Immature natural killer cell (primary cell): ENCODE measurements at places on chromosomes 3 and 15.

GRCh38 chr3:97687734-97688133 is 76.8 kb upstream of the ARL6 start:
- DNase-seq: no peak

DNA sequence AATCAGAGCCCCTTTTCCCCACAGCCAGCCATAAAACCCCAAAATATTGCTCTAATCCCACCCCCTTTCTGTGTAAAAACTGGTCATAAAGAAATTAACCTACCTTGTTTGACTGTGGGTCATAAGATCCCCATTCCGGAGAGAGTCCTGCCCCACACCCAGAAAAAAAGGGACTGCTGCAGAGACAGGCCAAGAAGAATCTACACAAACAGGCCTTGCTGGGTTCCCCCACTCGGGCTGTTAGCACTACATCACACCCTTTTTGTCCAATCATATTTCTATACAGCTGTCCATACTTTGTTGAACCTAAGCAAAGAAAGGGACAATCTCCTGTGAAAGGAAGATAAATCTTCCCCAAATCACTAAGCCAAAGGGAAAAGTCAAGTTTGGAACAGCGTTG is 84.4 kb upstream of the MFGE8 start:
- no peak for DNase-seq

DNA sequence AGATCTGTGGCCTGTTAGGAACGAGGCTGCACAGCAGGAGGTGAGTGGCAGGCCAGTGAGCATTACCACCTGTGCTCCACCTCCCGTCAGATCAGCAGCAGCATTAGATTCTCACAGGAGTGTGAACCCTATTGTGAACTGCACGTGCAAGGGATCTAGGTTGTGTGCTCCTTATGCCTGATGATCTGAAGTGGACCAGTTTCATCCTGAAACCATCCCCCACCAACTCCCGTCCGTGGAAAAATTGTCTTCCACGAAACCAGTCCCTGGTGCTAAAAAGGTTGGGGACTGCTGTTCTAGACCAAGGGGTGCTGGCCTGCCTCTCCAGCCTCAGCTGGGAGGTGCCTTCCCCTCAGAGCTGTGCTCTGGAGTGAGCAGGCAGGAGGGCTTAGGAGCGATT is 61.4 kb downstream of the RPLP1 start:
- DNase-seq: no peak

DNA sequence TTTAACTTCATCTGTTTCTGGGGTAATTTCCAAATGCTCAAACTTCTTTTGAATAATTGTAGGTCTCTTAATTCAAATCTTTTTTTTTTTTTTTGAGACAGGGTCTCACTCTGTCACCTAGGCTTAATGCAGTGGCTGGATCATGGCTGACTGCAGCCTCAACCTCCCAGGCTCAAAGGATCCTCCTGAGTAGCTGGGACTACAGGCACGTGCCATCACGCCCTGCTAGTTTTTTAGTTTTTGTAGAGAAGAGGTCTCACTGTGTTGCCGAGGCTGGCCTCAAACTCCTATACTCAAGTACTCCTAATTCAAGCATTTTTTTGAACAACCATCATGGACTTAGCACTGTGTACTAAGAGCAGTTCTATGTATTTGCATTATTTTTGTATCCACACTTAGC is 3.8 kb upstream of the SIAH2 start:
- no peak for DNase-seq

GRCh38 chr3:172259726-172260248 is 188.5 kb downstream of the GHSR start:
- no peak for DNase-seq

- DNase-seq: no peak
These were observed 55.0 kb upstream of the ZNF280D start for GRCh38 chr15:56788359-56788758.

DNA sequence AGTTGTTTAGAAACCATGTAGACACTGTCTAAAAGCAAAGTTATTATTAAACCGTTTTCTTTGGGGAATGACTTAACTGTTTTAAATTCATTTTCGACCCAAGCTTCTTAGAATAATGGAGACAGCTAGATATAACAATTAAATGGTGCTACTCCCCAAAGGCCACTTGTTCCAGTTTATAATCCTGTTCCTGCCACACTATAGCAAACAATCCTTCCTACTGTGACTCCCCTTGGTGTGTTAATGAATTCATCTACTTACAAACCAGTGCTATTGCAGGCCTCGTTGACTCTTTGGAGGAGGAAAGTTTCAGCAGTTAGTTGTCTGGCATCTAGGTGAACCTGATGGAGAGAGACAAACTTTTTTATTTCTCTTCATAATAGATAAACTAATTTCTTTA is 25.2 kb upstream of the CLSTN2 start:
- DNase-seq: no peak

- peak; percentile 53 for DNase-seq
These were observed 74.2 kb downstream of the LDHAL6B start for GRCh38 chr15:59280855-59281254.

GRCh38 chr3:131393051-131393450 is 11.5 kb downstream of the NUDT16 start:
- no peak for DNase-seq

DNA sequence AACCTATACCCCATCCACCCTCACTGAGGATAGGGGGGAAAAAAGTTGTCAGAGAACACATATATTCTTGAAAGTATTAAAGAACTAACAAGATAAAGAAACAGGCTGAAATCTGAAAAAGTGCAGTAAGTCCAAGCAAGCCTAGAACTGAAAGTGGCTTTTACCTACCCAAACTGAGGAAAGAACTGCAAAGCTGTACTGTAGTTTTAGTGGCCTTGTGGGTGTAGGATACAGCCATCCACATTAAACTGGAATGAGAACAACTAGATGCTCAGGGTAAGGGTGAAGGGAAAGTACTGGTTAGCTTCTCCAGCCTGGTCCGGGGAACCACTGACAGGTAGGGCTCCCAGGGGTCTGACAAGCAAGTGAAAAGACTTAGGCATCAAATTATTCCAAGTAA is 10.1 kb downstream of the UBP1 start:
- no peak for DNase-seq

GRCh38 chr3:69890691-69891090 is 108.8 kb upstream of the SAMMSON start:
- DNase-seq: no peak

- DNase-seq: no peak
These were observed 63.1 kb upstream of the UBE3A start for GRCh38 chr15:25501828-25502446.

- DNase-seq: no peak
These were observed 634.1 kb upstream of the TBL1XR1 start for GRCh38 chr3:177831361-177831760.

- DNase-seq: no peak
These were observed 666.9 kb downstream of the MECOM start for GRCh38 chr3:168996622-168997021.

- DNase-seq: no peak
These were observed 108.6 kb upstream of the MRPS22 start for GRCh38 chr3:139235192-139235591.

DNA sequence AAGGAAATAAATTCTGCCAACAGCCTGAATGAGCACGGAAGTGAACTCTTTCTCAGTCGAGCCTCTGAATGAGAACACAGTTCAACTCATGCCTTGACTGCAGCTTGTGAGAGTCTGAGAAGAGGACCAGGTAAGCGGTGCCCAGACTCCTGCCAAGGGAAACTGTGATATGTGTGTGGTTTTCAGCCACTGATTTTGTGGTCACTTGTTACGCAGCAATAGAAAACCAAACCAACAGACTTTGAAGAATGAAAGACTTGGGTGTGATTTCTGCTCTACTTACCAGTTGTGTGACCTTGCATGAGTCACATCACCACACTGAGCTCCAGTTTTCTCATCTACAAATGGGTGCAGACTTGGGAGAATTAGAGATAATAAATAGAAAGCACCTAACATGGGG is 30.6 kb upstream of the FAM107A start:
- DNase-seq: no peak

DNA sequence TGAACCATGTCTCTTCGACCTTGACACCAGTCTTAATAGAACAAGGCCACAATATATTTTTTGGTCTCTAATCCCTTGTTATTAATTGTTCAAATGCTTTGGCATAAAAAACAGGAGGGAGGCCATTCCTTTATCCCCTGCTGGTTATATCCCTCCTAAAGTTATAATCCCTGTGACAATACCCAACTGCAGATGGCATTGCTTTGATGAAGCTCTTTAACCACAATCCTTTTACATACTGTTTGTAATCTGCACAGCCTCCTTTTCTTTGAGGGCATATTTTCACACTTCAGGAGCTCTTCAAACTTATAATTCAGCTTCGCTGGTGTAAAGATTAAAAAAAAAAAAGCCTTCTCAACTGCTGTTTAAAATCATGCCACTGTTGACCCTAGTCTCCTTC is 919.0 kb downstream of the EPHA3 start:
- DNase-seq: no peak

- DNase-seq: no peak
These were observed 177.7 kb downstream of the ZNF385D start for GRCh38 chr3:21573291-21573690.

GRCh38 chr15:40859206-40859851 is 14.7 kb downstream of the RHOV start:
- peak; percentile 67 for DNase-seq

GRCh38 chr3:47722859-47723258 is 58.8 kb downstream of the SMARCC1 start:
- no peak for DNase-seq

GRCh38 chr3:52558436-52558835 is 22.0 kb downstream of the UQCC5 start:
- DNase-seq: no peak

GRCh38 chr3:123444023-123444422 is 4.9 kb downstream of the ADCY5 start:
- no peak for DNase-seq

DNA sequence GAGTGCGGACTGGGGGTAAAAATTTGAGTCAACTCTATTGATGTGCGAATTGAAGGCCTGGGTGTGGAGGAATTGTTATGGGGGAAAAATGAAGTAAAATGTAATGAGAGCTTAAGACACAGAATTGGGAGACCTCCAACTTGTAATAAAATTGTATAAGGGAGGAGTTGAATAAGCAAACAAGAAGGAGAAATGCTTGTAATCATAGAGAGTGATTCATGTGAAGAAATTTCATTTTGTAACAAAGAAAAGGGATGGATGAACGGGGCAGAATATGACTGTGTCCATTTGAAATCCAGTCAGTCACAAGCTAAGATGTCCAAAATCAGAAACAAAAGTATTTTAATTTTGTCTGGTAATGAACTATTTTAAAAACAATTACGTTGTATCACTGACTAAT is 552.3 kb downstream of the NAALADL2 start:
- no peak for DNase-seq

DNA sequence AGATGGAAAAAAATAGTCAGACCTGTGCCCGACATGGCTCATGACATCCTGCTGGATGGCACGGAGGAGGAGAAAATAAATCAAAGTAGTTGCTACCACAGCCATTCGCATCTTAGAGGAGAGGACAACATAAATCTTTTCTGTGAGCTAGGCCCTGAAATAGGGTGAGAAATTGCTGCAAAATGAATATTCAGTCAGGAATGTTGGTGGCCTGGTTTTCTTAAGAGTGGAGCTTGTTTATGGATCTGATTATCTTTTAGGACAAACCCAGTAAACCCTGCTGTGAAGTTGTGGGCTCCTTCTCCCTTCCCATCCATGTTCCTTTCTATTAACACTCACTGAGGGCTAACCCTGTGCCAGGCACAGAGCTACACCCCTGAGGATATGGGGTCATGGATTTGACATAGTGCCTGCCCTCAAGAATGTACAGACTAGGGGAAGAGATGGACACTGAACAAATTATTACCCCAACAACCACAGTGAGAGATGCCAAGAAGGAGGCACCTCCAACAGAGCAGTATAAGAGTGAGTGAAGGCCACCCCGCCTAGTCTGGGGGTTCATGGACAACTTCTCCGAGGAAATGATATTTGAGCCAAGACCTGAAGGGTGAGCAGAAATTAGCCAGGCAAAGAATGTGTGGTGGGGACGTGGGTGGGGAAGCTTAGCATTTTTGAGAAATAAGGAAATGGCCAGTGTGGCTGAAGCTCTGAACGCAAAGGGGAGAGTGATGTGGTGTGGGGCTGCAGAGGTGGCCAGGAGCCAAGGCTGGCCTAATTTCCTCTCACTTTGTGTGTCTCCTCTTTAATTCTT is 68.9 kb upstream of the ARL8B start:
- no peak for DNase-seq

DNA sequence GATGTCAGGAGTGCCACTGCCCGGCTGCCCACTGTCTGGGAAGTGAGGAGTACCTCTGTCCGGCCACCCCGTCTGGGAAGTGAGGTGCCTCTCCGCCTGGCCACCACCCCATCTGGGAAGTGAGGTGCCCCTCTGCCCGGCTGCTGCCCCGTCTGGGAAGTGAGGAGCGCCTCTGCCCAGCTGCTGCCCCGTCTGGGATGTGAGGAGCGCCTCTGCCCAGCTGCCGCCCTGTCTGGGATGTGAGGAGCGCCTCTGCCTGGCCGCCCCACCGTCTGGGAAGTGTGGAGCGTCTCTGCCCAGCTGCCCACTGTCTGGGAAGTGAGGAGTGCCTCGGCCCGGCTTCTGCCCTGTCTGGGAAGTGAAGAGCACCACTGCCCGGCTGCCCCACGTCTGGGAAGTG is 3.3 kb downstream of the COX17 start:
- no peak for DNase-seq

GRCh38 chr15:60396560-60396957 is 1.2 kb downstream of the ANXA2 start:
- DNase-seq: no peak

DNA sequence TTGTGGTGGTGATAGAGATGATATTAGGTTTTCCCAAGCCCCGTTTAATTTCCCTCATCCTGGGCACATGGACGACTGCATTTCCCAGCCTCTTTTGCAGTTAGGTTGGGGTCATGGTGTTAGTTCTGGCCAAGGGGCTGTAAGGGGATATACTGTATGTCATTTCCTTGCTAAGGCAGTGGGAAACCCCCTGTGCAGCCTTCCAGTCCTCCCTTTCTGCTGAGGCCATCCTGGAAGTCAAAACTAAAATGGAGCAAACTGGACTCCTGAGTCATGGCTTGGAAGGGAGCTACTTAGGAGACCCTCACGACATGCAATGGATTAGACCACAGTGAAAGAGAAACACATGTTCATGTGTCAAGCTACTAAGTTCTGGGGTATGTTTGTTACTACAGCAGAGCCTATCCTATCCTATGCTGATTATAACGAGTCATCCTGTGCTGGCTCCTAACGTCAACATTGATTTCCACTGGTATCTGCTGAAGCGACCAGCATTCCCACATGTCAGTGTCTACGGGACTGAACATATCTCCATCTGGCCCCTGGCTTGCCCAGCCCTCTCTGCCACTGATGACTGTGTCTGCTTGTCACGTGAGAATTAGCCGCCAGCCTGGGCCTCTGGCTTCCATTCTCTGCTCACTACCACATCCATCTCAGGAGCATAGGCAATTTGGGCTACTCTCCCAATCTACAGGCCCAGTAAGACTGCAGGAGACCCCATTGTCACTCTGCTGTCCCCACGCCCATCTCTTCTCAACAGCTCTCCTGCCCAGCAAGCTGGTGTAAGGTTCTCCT is 85.6 kb upstream of the MEF2A start:
- no peak for DNase-seq

DNA sequence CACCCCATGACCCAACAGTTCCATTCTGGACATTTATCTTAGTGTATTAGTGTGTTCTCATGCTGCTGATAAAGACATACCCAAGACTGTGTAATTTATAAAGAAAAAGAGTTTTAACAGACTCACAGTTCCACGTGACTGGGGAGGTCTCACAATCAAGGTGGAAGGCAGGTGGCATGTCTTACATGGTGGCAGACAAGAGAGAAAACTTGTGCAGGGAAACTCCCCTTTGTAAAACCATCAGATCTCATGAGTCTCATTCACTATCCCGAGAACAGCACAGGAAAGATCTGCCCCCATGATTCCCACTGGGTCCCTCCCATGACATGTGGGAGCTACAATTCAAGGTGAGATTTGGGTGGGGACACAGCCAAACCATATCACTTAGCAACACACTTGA is 21.6 kb upstream of the GPD1L start:
- no peak for DNase-seq
